ENCODE measurements at places on chromosomes 6 and 20.

DNA sequence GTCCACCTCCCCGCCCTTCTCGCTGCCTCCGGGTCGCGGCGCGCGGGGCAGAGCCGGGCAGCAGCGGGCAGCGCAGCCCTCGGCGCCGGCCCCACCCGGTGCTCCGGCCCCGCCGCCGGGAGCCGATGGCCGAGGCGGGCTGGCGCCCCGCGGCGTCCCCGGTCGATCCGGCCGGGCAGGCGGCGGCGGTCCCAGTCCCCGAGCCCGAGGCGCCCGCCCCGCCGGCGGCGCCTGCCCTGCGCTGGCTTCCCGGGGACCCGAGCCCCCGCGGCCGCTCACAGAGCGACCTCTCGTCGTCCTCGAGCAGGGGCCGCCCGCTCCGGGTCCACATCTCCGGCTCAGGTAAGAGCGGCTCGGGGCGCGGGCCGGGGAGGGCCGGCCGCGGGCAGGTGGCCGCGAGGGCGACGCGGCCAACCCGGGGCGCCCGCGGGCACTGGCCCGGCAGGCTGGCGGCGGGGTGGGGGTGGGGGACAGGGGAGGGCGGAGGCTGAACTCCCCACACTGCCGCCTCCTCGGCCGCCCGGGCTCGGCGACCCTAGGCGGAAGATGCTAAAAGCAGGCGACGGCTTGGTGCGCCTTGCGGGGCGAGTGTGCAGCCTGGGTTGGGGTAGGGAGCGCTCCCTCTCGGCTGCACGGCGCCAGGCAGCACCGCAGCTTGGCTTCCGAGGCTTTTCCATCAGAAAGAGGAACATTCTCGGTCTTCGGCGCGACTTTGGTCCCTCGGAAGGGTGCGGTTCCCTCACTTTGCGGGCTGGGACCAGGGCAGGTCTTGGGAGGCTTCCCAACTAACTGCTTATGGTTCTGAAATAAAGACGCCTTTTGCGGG is 25.6 kb upstream of the FUCA2 start:
- peak; percentile 41 for DNase-seq

DNA sequence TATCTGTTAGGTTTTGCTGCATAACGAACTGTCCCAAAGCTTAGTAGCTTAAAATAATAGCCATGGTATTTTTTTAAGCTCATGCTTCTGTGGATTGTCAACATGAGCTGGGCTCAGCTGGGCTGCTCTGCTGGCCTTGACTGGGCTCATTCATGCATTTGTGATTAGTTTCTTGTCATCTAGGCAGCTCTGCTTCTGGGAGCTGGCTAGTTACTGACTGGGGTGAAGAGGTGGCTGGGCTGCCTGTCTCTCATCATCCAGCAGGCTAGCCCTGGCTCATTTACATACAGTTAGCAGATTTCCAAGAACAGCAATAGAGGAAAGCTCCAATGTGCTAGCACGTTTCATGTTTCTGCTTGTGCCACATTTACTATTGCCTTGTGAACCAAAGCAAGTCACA is 165.1 kb upstream of the PCSK2 start:
- DNase-seq, result no peak

DNA sequence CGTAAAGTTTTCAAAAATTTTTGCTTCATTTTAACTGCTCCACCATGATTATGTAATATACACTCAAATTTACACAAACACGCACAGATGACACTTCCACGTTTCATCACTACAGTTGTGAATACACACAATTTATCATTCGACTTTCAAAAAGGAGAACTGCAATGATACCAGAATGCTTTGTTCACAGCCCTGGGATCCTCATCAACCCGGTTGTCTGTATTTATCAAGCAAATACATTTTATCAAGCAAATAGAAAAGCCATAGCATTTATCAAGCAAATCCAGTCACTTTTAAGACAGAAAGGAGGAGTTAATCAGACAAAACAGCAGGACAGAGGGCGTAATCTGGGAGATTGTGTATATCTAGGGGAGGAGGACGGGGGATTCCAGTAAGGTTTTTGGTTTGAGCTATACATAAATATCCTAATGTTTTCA is 20.3 kb upstream of the ABT1 start:
- DNase-seq, result no peak

GRCh38 chr6:166864333-166864732 is 92.0 kb downstream of the RNASET2 start:
- DNase-seq, result no peak

DNA sequence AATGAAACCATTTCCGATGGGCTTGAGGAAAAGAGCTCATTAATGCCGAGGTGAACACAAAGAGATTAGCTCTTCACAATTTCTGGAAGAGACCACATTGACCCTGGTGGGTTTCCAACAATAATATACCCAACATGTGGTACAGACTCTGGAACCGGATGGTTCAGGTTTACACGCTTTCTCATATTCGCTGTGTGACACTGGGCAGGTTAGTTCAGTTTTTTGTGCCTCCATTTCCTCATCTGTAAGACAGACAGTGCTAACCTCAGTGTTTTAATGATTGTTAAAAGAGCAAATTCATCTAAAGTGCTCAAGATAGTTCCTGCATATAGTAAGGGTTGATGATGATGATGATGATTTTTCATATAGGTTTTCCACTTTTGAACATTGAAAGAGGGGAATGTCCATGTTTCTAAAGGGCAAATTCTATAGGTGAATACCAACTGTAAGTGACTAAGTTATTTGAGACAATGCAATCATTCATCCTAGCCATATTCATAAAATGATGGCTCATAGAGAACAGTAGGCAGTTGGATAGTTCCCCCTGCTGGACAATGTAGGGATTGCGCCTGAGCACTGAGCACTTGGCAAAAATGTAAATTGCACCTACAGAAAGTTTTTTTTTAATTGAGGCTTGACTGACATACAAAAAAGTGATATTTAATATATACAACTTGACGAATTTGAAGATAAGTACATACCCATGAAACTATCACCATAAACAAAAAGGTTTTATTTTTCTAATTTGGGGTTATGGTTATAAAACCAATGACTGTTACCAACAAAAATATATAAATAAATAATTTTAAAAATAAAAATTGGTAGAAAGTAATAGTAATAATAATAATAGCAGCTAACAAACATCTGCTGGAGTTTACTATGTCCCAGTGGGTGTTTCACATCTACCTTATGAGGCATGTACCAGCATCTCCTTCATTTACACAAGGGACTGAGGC is 2.1 kb upstream of the PERP start:
- DNase-seq, result peak; percentile 72

GRCh38 chr6:52162940-52163908 is 23.0 kb upstream of the IL17A start:
- no peak for DNase-seq

GRCh38 chr6:114346451-114346850 is 3.6 kb upstream of the HS3ST5 start:
- DNase-seq, result no peak

- DNase-seq, result no peak
Observed at GRCh38 chr6:51382847-51383246, 564.2 kb downstream of the TFAP2B start.

GRCh38 chr20:62741191-62741691 is 32.6 kb downstream of the NTSR1 start:
- DNase-seq, result no peak

GRCh38 chr6:36954262-36954931 is at the start of gene PI16:
Gene PI16 (plus strand): TSS chr6:36954738. CDS start chr6:36954761, 23 bp downstream.
- DNase-seq, result peak; percentile 31

- no peak for DNase-seq
Observed at GRCh38 chr20:25020901-25021301, 28.4 kb upstream of the APMAP start.

GRCh38 chr6:15089569-15090144 is 156.2 kb upstream of the JARID2 start:
- DNase-seq, result no peak

- no peak for DNase-seq
Observed at GRCh38 chr6:110357298-110357663, 868 bp downstream of the METTL24 start.

GRCh38 chr6:43766500-43766853 is 3.5 kb upstream of the VEGFA start:
- no peak for DNase-seq

DNA sequence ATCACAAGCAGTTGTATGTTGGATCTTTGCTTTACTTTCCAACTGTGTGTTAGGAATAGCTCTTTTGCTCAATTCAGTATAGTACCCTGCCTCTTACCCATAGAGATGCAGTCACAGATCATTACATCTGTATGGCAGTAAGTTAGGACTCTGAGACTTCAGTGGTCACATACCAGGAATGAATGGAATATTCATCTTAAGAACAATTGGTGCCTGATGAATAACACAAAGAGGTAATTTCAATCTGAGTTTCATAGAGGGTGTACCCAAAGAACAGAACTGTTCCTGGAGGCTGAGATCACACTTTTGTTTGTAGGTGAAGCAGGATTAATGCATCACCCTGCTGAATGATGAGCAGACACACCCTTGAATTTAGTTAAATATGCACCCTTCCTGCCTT is 28.7 kb upstream of the KIF13A start:
- no peak for DNase-seq

DNA sequence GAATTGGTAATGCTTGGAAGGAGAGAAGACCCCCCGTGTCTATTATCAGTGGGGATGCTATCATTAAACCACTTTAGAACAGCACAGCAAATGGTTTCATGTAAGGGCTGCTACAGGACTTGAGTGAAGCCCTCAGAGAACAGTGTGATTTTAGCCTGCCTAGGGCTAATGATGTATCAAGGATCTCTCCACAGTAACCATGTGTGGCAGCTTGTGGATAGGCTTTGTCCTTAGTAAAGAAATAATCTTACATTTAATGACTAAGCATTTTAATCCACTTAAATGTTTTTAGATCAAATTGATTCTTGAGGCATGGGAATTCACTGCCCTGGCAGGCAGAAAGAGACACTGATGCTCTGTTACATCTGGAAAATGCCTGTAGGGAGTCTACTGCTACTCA is 495.1 kb downstream of the NKAIN2 start:
- DNase-seq, result no peak

- DNase-seq, result no peak
Observed at GRCh38 chr6:126253431-126253830, 86.5 kb upstream of the CENPW start.

- DNase-seq, result no peak
Observed at GRCh38 chr20:54017846-54018245, 52.5 kb downstream of the BCAS1 start.

DNA sequence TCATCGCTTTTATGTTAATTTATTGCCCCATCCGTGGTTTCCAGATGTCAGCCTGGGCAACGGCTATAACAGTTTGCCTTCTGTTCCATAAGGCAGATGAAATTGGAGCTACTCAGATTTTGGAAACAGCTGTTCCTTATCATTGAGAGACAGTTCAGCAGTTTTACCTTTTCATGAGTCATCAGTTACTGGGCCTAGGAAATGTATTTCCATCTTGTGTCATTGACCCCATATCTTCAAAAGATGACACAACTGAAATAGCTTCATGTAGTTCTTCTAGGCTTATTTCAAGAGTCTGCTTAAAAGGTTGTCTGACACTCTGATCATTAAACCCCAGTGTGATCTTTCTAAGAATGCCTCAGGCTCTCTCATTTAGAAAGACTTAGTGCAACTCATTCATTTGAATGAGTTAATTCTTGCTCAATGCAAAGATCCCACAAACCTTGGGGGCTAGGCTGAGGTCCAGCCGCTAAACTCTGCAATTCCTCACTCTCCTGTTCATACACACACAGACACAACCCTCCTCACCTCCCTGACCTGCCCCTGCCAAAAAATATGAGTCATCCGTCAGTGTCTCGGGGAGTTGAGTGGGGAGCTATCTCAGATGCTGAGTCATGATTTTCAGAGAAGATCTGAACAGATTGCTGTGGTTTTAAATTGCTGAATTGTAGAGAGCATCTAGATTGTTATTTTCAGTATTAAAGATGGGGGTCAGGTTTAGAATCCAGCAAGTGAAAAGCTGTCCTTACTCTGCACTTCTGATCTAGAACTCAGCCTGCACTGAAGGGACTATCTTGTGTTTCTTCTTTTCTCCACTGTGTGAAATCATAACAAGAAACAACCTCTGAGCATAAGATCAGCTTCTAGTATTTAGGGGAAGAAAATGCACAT is 61.8 kb downstream of the RPP40 start:
- no peak for DNase-seq

- no peak for DNase-seq
Observed at GRCh38 chr6:168091381-168092264, 12.6 kb upstream of the FRMD1 start.

GRCh38 chr6:113184736-113185135 is 672.4 kb upstream of the MARCKS start:
- no peak for DNase-seq

DNA sequence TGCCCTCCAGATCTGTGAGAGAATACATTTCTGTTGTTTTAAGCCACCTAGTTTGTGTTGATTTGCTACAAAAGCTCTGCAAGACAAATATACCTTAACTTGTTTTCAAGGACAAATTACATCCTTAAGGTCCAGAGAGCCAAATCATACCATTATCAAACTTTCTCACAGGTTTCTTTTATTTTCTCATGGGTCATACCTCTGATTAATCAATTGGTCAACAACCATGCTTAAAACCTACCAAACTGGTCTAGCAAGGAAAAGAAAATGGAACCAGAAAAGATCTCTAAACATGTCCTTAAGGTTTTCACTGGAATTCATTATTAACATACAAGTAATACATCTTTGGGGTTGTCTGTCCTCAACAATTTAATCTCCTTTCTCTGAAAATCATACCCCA is 535.0 kb downstream of the CD83 start:
- DNase-seq, result no peak

All from ovary (tissue), 10 donors.